ENCODE measurements at places on chromosomes 16 and 17.

GRCh38 chr17:35297666-35298065, 54.8 kb downstream of the SLFN5 start:
- DNase-seq: no peak

GRCh38 chr17:50904518-50905459, 38.6 kb upstream of the TOB1 start:
- peak; percentile 63 for DNase-seq

DNA sequence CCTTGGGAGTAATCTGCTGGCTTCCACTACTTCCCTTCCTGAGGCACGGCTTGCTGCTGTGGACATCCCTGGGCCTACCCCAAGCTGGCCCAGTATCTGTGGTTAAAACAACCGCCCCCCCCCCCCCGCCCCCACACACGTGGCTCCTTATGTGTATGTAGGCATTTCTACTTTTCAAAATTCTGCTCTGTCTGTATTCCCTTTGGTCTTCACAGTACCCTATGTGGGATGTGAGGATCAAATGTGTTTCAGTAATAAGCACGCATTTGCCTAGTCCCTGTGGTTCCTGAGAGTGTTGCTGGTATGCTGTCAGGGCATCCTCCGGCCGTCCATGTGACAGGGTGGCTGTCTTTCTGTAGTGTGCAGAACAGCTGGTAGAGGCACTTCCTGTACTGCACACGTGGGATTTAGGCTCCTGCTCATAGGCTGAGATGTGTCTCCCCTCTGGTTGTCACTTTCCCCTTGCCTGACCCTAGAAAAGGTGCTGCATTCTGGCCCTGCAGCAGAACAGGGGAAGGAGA, 2.2 kb downstream of the NT5M start:
- no peak for DNase-seq

GRCh38 chr16:71340406-71340805, 18.1 kb upstream of the CALB2 start:
- no peak for DNase-seq

GRCh38 chr16:79294568-79294967, 306.0 kb downstream of the MAF start:
- no peak for DNase-seq

GRCh38 chr17:81365601-81366585, 29.4 kb upstream of the BAHCC1 start:
- peak; percentile 91 for DNase-seq

GRCh38 chr17:38719289-38719942, 10.7 kb upstream of the CISD3 start:
- DNase-seq: no peak

- DNase-seq: no peak
These were observed 4.9 kb downstream of the FMNL1 start for GRCh38 chr17:45226576-45226975.

- no peak for DNase-seq
These were observed 20.7 kb downstream of the PGS1 start for GRCh38 chr17:78399028-78399692.

DNA sequence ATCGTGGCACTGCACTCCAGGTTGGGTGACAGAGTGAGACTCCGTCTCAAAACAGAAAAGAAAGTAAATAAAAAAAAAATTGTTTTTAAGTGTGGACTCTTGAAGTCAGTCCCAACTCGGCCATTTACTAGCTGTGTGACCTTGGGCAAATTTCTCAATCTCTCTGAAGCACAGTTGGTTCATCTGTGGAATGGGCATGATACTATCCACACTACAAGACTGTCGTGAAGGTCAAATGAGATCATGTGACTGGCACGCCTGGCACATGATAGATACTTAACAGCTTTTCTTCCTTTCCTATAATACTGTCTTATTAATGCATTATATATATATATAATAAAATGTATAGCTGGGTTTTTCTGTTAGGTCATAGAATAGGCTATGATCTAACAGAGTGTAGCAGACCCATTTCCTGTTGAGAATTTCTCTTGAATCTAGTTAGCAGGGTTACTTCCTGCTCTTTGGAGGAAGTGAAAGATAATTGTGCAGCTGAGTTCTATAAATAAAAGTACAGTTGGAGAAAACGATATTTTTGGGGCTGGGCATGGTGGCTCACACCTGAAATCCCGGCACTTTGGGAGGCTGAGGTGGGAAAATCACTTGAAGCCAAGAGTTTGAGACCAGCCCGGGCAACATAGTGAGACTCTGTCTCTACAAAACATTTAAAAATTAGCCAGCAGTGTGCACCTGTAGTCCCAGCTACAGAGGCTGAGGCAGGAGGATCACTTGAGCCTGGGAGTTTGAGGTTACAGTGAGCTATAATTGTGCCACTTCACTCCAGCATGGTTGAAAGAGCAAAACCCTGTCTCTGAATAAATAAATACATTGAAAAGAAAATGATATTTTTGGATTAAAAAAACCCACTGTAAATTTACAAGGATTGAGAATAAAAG, 7.3 kb downstream of the MILR1 start:
- DNase-seq: no peak

GRCh38 chr16:684961-685696, 995 bp upstream of the JMJD8 start:
- DNase-seq: peak; percentile 61

GRCh38 chr17:32831627-32832243, 45.2 kb downstream of the MYO1D start:
- no peak for DNase-seq

GRCh38 chr16:31876951-31877828, 3.6 kb downstream of the ZNF267 start:
- no peak for DNase-seq

- peak; percentile 27 for DNase-seq
These were observed 2.0 kb downstream of the VAMP2 start for GRCh38 chr17:8160741-8161221.

- DNase-seq: no peak
These were observed 27.8 kb upstream of the HEATR6 start for GRCh38 chr17:60106340-60107059.

- no peak for DNase-seq
These were observed 55.9 kb downstream of the STX8 start for GRCh38 chr17:9519583-9520272.

DNA sequence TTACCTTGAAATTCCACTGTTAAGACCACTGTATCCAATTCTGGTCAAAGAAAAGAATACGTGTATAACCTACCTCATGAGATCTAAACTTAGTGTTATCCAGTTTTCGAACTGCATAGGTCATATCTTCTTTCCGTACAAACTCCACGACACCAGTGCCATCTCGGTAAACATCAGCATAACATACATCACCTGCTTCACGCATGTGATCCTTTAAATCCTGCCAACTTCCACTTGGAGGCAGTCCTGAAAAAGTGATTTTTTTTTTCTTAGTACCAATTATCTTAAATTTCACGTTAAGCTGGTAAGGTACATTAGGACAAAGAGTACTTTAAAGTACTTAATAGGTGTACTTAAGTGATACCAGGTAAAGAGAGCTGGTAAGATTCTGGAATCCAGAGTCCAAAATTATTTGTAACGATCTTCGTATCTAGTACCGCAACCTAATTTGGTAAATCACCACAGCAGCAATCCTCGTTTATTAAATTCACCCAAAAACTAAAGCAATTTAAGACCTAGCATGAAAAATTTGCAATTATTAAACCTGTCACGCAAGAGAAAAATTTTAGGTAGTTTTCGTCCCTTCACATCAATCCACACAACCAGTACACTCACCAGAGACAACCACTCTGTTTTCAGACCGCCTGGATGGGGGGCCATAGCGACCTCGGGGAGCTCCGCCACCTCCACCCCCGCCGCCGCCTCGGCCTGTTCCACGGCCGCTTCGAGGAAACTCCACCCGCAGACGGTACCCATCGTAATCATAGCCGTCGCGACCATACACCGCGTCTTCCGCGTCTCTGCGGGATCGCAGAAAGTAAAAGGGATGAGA, 1.1 kb downstream of the SRSF1 start:
- DNase-seq: no peak

Data from lower lobe of right lung (tissue), 2 donors.